ENCODE measurements at places on chromosomes 7 and 10. TPM values are rescaled to one million over a fixed set of nuclear protein-coding genes. Genes with fewer than 3 reads are reported as not detected.
A peak's percentile ranks its signal among the peaks of the same experiment; 100 is the strongest.

The EPHB6 gene
- 18.1 TPM for total RNA-seq

DNA sequence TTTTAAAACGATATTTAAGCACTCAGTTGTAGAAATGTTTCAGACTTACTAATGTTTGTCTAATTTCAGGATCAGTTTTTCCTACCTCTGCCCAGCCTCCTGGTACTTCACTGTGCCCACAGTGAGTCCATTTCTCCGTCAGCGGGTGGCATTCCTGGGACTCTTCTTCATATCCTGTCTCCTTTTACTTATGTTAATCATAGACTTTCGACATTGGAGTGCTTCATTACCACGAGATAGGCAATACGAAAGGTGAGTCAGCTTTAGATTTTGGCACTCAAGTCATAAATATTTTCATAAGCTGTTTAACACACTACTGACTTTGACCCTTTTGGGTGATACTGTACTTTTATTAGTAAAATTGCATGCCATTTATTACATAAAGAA is 2.1 kb downstream of the ENTPD7 start:
- peak; percentile 18 for ATAC-seq

GRCh38 chr7:131164025-131164925 is 163.4 kb upstream of the MKLN1 start:
- ATAC-seq, result no peak

DNA sequence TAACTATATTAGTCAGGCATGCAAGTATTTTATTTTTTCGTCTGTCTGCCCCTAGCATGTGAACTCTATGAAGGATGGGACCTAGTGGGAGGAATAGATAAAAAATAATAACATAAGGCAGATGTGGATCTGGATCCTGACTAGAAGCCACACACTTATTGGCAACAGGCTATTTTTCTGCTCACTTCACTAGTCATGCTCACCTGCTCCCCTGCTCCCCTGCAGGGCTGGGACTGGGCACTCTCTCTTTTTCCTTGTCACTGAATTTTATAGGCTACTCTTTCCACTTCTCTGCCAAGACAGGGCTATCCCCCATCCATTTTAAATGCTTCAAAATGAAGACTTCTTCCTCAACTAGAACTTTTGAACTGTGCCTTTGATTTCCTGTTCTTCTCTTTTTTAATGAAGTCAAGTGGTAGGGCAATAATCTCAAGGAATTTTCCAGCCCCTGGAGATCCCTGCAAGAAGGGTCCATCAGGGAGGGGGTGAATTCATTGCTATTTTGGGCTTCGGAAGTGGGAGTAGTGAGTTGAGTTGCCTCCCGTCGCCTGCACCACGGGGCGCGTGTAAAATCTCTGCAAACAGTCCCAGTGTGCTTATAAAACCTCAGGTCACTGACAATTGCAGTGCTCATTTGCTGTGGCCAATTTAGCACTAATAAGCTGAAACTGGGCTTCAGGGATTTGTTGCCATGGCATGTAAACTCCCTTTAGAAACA is 156.7 kb upstream of the NPVF start:
- ATAC-seq, result no peak

- ATAC-seq, result no peak
Observed at GRCh38 chr7:23710000-23710399, at the start of gene STK31. Gene STK31 (plus strand): TSS chr7:23710219. CDS start chr7:23710286, 67 bp downstream.

DNA sequence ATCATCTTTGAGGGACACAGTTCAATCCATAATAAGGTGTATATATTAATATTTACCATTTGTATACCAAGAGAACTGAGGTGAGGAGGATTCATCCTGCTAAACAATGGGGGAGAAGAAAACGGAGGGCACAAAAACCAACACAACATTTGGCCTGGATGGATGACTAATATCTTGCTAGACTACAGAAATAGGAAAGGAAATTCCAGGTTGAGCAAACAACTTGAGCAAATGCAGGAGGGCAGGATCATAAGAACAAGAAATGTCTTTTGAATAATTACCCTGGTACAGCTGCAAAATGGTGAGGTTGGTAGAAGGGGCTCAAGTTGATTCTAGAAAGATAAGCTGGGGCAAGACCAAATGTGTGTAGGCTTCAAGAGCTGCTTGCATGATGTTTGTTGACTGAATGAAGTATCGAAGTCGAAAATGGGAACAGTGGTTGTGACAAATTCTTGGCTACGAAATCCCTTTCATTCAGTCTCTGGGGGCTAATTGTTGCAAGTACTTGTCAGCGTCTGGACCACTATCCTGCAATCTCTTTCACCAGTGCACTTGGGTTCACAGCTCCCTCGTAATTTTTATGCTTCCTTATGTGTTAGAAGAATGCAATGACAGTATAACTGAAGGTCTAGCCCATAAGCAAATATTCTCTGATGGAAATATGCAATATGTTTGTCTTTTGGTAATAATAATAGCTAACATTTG is 176.2 kb downstream of the PTEN start:
- no peak for ATAC-seq

The ZPBP gene
- not detected for total RNA-seq

DNA sequence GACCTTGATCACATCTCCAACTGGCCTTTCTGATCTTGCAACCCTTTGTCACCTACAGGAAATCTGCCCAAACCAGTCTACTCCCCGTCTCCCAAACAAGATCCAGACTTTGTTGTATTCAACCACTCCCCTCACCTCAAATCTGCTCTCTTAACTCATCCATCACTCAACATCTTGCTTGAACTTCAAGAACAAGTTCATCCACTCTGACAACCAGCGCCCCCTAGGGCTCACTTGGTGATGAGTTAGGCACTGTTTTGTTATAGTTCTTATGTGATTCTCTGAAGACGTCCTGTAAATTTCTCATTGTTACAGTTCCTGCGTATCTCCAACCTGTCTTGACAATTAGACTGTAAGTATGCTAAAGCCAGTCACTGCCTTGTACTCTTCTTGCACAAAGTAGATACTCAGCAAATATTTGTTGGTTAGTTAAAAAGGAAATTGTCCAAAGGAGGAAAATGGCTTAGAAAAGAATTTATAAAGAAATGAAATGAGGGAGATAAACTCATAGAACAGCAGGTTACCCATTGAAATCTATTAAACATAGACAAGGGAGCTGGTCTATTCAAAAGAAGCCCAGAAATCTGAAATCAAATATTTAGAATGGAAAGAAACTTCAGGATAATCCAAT is 5.3 kb downstream of the FRMD4A start:
- ATAC-seq, result no peak

DNA sequence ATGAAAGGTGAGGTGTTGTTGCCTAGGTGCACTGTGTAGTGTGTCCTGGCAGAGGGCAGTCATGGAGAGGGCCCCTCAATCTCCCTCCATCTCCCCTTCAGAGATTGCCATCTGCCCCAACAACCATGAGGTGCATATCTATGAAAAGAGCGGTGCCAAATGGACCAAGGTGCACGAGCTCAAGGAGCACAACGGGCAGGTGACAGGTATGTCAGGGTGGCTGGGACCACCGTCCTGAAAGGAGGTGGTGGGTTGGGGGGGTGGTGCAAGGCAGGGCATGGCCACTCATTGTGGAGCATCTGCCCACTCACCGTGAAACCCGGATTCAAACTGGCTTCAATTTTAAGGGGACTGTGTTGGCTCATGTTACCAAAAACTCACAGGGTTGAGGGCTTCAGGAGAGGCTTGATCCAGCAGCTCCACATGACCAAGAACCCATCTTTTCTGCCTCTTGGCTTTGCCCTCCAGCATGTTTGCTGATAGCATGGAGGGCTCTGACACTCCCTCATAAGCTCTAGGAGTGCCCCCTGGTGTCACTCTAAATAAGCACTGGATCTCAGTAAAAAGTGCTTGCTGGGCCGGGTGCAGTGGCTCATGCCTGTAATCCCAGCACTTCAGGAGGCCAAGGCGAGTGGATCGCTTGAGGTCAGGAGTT is 12.2 kb downstream of the ARPC1B start:
- ATAC-seq, result no peak

The ABCA13 gene
- total RNA-seq, result 4.3 TPM

The MLXIPL gene
- 0.52 TPM for total RNA-seq

The BET1 gene
- total RNA-seq, result 12.2 TPM

The SPDYE8 gene
- total RNA-seq, result not detected

DNA sequence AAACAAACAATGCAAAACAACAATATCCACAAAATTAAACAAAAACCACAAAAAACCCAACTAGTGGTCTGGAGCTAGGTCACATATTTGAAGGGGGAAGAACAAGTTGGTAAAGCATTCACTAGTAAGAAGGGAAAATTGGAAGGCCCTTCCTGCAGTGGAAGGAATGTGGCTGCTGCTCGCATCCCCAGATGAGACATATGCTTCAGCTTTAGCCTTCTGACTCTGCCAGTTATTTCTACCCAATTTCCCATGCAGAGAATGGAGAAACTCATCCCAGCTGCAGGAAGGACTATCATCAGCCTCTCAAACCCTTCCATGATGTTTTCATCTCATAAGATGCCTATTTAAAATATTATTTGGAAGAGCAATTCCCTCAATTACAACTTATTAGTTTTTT is 176.6 kb downstream of the BMPER start:
- ATAC-seq, result no peak

DNA sequence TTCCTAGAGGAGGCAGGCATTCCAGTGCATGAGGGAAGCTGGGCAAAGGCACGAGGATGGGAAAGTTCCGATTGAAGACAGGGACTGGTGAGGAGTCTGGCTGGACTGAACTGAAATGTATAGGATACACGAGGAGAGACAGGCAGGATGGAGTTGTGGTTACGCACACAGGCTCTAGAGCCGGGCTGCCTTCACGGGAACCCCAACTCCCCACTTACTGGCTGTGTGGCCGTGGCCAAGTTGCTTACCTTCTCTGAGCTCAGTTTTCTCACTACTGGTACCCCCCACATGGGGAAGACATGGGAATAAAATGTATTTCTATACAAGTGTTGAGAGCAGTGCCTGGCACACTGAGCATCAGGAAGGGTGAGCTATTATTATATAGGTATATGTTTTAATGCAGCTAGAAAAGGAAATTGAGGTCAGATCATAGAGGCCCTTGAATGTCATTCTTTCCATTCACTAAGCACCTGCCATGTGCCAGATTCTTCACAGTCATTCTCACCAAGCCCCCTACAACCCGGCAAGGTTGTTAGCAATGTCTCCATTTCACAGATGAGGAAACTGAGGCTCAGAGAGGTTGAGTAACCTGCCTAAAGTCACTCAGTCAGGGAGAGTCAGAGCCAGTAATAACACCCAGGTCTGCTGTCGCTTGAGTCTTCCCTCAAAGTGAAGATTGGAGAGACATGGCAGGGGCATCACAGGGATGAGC is 9.7 kb downstream of the CHST3 start:
- ATAC-seq, result no peak

The ITGA8 gene
- total RNA-seq, result 2.1 TPM

DNA sequence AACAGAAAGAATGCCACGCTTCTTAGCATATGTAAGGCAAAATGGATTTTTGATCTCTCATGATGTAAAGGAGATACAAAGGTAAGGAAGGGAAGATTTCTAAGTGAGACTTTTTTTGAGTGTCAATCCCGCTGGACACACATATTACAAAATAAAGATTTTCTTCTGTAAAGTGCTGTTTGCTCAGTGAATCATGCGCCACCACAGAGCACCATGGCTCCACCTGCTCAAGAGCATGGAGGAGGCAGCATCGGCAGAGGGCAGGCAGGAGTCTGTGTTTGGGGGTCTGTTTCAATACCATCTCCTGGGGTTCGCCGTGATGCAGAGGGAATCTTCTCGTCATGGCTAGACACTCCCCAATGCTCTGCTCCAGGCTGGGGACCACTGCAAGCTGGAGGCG is 83.5 kb downstream of the ALOX5 start:
- ATAC-seq, result no peak

- no peak for ATAC-seq
Observed at GRCh38 chr10:50604049-50604640, 19.6 kb downstream of the SGMS1 start.

DNA sequence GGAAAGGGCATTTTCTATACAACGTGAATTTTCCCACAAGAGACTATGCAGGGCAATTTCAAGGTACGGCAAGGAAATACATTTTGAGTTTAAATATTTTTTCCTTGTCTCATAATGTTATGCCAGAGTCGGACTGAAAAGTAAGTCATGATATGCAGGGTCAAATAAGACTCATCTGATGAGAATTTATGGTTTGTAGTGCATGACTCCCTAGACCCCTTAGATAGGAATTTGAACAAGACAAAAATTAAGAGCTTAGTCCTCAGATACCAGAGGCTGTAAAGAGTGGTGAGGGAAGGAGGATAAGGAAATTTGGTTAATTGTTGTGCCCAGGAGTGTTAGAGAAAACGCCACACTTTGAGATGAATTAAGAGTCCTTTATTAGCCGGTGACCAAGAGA is 616.6 kb downstream of the XPNPEP1 start:
- ATAC-seq, result no peak

The CALCR gene
- not detected for total RNA-seq

DNA sequence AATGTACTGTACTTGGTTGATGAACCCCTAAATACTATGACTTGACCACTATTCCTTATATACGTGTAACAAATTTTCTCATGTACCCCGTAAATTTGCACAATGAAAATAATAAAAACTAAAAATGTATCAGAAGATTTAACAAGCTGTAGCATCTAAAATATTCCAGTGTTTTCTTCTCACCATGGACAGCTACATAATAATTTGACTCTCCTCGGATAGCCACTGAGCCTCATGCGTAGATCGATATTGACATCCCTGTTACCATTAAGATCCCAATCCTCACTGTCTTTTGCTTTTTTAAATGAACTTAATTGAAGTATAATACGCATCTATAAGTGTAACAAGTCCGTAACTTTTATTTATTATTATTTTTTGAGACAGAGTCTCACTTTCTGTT is 179.7 kb upstream of the C7orf33 start:
- no peak for ATAC-seq

The LHFPL3 gene
- not detected for total RNA-seq

- ATAC-seq, result no peak
Observed at GRCh38 chr7:53740971-53741370, 705.5 kb downstream of the POM121L12 start.

DNA sequence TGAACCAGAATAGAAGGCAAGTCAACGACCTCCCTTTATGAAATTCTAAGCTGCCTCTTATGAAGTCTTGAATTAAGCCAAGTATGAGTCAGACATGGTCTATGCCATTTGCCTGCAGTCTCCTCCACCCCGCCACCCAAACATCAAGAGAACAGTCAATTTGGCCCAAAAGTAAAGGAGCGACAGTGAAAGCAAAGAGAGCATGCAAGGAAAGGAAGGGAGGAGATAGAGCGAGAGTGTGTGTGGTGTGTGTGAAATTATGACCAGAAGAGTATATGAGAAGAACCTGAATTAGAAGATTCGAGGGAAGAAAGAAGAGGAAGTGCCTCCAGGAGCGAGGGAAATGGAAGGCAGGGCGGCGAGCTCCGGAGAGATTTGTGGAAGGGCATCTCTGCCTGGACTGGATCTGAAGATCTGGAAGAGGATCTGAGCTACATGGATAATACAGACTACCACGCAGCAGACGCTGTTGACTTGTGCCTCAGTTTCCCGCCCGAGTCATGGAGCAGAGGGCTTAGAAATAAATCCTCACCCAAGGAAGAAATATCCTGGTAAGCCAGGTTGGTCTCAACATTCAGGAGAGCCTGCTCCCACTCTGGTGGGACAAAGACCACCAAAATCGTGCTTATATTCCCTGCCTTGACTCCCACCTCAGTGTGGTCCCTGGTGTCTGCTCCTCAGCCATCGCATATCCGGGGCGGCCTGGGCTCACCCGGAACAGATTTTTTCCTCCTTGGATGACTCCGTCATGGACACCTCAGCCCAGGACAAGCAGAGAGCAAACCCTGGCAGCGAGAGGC is 459 bp downstream of the ZDHHC6 start:
- no peak for ATAC-seq

GRCh38 chr10:110306452-110306768 is 1.7 kb upstream of the SMNDC1 start:
- no peak for ATAC-seq

Measured in esophagus mucosa (tissue), 1 donor.